ENCODE measurements at places on chromosomes 5 and 9. TPM values are rescaled to one million over a fixed set of nuclear protein-coding genes. Genes with fewer than 3 reads are reported as not detected.

DNA sequence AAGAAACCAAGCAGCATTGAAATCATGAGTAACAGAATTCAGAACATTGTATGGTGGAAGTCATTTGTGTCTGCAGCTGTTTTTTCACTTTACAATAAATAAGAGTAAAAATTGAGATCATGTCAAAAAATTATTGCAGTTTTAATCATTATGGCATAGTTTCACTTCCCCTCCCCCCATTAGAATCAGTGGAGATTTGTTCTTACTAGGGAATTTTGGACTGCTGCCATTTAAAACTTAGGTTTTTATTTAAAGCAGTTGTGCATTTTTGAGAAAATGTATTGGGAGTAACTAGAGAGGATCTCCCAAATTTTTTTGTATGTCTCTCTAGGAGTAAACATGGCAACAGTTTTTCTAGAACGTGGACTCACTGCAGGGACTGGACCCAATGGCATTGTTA is 20.4 kb downstream of the GTF3C4 start:
- no peak for DNase-seq

DNA sequence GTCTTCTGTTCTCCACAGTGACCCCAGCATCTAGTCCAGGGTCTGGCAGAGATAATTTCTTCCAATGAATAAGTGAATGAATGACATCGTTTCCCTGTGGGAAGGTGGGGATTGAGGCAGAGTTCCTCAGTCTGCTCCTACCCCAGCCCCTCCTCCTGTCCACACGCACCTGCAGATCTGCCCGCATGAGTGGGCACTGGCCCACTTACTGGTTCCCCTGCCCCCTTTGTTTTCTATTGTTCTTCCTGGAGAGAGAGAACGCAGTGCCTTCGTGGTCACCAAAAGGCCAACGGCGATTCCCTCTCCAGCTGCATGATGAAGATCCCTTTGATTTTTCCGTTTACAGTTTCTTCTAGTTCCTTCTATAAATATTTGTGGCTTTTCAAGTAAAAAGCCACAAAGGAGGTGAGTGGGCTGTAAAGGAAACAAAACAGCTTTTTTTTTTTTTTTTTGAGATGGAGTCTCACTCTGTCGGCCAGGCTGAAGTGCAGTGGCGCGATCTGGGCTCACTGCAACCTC is 5.8 kb upstream of the FPGS start:
- peak; percentile 28 for DNase-seq

RANBP3L gene
- total RNA-seq, result 1.3 TPM

- peak; percentile 3 for DNase-seq
Measured at GRCh38 chr9:135811801-135812200, 95.5 kb downstream of the CAMSAP1 start.

- DNase-seq, result no peak
Measured at GRCh38 chr9:122183501-122183900, 23.8 kb downstream of the MORN5 start.

DNA sequence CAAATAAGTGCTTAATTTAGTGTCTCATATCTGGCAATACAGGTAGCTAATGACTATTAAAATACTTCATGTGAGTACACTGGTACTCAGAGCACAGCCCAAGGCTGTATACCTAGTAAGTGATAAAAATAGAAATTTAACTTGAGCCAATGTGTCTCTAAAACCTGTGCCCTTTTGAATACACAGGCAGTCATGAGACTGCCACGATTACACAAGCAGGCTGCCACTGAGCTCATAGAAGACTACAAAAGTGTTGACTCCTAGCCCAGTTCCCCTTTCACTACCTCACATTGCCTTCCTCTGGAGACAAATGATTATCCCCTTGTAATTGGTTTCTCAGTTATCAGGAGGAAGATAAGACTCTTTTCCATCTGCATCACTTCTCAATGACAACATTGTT is 66.3 kb upstream of the PAPPA start:
- peak; percentile 95 for DNase-seq

DNA sequence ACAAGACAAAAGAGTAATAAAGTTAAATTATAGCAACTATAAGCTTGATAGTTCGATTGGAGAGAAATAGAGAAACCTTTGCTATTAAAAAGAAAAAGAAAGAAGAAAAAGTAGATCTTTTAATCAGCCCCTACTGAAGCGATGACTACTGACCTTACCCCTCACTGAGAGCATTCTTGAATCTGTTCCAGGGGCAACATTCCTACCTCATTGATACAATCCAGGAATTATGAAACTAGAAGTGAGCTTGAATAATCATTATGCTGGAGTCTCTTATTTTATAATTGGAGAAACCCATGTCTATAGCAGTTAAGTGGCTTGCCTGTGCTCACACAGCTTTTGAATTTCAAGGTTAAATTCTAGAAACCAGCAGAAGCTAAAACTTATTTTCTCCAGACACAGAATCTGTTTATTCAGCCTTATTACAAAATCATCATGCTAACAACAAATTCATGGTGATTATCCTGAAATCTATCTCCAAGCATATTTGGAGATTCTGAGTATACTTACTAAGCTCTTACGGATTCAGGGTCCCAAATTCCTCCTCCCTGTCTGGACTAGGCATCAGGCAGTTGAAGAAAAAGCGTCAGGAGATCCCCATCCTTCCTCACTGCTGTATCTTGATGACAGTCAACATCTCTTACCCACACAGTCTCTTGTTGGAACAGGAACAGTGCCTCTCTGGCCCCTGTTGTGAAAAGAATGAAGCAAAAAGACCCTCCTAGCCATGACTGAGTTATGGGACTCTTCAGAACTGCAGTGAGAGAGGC is 547.6 kb upstream of the WWC1 start:
- peak; percentile 37 for DNase-seq

- DNase-seq, result no peak
Measured at GRCh38 chr9:17648516-17648915, 69.7 kb downstream of the SH3GL2 start.

SPATA31C1 gene
- total RNA-seq, result not detected

GRCh38 chr9:127360250-127360649 is 36.7 kb upstream of the SLC2A8 start:
- DNase-seq, result no peak

DNA sequence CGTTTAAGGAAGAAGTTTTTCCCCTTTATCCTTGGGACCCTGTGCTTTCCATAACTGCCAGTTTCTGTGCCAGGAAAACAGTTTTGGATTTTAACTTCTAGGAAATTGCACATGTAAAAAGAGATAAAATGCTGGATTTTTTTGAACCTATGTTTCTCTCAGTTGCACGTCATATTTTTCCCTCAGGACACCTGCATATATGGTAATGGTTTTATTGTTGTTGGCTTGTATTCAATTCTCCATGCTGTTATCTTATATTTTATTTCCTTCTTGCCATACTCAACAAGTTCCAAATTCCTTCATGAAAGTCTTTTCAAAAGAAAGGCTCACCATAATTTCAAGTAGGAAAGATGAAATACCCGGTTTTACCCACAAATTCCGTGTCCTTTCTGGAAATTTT is 7.9 kb upstream of the ADAMTSL1 start:
- DNase-seq, result peak; percentile 26

GRCh38 chr5:82854956-82855355 is 222.2 kb downstream of the TMEM167A start:
- DNase-seq, result no peak

AIF1L gene
- total RNA-seq, result 0.43 TPM

DNA sequence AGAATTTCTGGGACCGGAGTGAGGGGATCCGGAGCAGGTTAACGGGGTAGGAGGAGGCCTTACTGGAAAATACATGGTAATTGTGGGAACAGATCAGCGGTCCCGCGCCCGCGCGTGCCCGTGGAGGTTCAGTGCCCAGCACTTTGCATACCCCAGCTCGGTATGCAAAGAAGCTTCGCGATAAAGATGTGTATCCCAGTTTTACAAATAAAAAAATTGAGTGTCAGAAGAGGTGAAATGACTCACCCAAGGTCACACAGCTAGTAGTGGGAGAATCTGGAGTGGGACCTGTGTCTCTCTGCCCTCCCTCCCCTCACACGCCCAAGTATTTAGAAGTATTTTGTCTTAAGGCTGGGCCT is 967 bp downstream of the NEURL1B start:
- DNase-seq, result peak; percentile 20

C9 gene
- not detected for total RNA-seq

ARHGEF28 gene
- 40.2 TPM for total RNA-seq

DNA sequence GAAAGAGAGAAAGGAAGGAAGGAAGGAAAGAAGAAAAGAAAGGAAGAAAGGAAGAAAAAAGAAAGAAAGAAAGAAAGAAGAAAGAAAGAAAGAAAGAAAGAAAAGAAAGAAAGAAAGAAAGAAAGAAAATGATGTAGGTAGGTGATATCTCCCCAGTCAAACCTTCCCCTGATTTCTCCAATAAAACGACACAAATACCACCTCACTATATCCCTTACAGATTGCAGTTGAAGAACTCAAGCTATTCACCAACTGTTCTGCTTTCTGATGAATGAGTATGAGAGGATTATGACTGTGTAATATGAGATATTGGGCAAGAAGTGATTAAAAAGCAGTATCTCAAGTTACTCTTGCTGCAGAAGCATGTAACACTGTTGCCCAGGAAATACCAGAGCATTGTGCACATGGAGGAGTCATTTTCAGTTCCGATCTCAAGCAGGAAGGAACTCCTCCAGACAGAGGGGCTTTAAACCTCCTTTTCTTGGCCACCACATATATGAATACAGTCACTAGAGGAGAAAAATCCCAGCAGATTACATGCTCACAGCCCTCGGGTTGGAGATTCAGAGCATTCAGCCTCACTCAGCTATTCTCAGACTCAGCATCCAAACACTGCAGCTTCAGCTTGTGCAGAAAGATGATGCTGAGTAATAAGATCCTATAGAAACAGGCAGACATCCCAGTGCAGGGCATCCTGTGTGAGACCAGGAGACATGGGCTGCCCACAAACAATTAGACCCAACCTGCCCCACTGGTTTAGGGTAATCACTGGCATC is 61.4 kb downstream of the UGCG start:
- peak; percentile 96 for DNase-seq

SLC27A6 gene
- 0.32 TPM for total RNA-seq

PCDHGA11 gene
- total RNA-seq, result 11.0 TPM

DNA sequence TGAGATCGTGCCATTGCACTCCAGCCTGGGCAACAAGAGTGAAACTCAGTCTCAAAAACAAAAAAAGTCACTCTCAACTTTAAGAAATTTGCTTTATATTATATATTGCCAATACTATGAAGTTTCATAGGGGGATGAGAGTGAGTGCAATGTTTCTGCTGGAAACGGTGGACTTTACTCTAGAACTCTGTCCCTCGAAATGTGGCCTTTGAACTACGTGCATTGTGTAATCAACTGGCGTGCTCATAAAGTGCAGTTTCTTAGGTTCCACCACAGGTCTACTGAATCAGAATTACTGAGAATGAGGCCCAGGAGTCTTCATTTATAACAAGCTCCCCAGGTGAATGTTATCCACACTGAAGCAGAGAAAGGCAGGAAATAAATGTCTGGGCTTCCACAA is 24.1 kb downstream of the OR2K2 start:
- no peak for DNase-seq

DNA sequence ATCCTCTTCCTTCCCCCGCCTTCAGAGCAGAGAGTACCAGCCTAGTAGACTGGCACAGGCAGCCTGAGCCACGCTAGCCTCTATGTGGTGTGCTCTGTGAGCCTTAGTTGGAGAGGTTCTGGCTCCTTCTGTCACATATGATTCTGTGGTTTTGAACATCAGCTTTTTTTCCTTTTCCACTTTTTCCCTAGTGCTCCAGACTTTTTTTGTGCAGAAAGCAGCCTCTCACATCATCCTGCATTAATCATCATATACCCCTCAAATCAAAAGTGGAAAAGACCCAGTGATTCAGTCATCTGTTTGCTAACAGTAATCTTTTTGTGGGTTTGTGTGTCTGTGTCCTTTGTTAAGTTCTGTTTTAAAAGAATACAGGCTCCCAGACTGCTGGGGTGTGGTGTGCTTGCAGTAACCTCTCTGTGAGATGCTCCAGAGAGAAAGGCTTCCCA is 663.9 kb upstream of the RGMB start:
- DNase-seq, result peak; percentile 71

GRCh38 chr9:87527211-87527916 is 29.7 kb downstream of the DAPK1 start:
- no peak for DNase-seq

CEL gene
- total RNA-seq, result under 0.01 TPM

GRCh38 chr9:1455766-1456165 is 405.6 kb downstream of the DMRT2 start:
- no peak for DNase-seq

- no peak for DNase-seq
Measured at GRCh38 chr5:169550227-169550626, 33.3 kb upstream of the SPDL1 start.

PAIP1 gene
- 91.2 TPM for total RNA-seq

- DNase-seq, result peak; percentile 14
Measured at GRCh38 chr9:130072515-130073235, 19.0 kb downstream of the GPR107 start.

EIF4E1B gene
- not detected for total RNA-seq

- DNase-seq, result no peak
Measured at GRCh38 chr9:73170185-73170957, 18.7 kb downstream of the ANXA1 start.

SOWAHA gene
- total RNA-seq, result under 0.01 TPM

LHX6 gene
- total RNA-seq, result not detected

DNA sequence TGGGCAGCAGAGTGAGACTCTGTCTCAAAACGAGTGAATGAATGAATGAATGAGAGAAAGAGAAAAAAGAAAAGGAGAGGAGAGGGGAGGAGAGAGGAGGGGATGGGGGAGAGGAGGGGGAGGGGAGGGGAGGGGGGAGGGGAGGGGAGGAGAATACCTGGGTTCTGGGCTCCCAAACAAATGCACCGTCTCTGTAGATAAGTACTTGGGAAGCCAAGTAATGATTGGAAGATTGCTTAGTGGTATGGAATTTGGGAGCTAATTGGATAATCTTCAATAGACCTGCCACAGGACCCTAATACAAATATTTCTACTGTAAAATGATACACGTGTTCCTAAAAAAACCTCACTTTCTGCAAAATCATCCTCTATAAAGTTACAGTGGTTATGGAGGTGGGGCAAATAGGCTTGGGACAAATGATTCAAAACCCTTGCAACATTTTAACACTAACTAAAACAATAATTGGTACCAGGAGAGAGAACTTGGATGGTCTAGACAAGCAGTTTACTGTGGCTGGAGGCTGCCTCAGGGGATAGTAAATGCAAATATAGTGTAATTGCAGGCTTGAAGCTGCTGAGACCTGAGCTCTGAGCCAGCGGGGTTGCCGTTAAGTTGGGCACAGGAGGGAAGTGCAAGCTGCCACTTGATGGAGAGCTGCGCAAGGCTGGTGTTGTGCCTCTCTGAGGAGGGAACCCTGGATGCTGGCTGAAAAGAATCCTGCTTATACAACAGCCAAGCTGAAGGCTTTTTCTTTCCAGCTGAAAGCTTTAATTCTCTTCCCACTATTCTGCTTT is 3.5 kb downstream of the HEMGN start:
- DNase-seq, result no peak

CSF1R gene
- total RNA-seq, result under 0.01 TPM

VCAN gene
- total RNA-seq, result 490 TPM

SLC34A1 gene
- total RNA-seq, result not detected

- no peak for DNase-seq
Measured at GRCh38 chr5:87844449-87844848, 424.2 kb downstream of the TMEM161B start.

IRX2 gene
- total RNA-seq, result 3.0 TPM

GRCh38 chr5:22835686-22836085 is 17.5 kb downstream of the CDH12 start:
- DNase-seq, result no peak

PCDHGB3 gene
- total RNA-seq, result 5.2 TPM

Measured in fibroblast of villous mesenchyme (primary cell).